ENCODE measurements at places on chromosomes 11 and 22.

DNA sequence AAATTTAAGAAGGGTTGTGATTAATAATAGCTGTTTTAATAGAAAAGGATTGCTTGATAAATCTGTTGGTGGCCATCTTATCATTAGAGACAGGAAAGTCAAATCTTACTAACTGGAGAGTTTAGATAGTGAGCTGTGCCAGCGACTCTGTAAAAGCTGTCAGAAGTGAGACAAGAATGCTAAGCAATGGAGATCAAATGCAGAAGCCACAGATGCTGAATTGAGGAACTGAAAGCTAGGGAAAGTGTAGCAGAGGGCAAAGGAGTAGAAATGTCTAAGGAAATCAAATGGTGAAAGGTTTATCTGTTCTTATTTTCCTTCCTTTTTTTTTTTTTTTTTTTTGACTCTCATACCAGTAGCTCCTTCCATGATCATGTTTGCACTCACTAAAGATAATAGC is 13.7 kb downstream of the MS4A13 start:
- no peak for DNase-seq

DNA sequence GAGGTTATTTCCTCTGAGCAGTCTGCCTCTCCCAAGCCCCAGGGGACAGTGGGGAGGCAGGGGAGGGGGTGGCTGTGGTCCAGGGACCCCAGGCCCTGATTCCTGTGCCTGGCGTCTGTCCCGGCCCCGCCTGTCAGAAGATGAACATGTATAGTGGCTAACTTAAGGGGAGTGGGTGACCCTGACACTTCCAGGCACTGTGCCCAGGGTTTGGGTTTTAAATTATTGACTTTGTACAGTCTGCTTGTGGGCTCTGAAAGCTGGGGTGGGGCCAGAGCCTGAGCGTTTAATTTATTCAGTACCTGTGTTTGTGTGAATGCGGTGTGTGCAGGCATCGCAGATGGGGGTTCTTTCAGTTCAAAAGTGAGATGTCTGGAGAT is 3.1 kb downstream of the PIM3 start:
- DNase-seq, result no peak

GRCh38 chr22:20436307-20436767 is 1.3 kb downstream of the SCARF2 start:
- DNase-seq, result no peak

- DNase-seq, result no peak
Measured at GRCh38 chr11:108734283-108734682, 69.4 kb downstream of the DDX10 start.

DNA sequence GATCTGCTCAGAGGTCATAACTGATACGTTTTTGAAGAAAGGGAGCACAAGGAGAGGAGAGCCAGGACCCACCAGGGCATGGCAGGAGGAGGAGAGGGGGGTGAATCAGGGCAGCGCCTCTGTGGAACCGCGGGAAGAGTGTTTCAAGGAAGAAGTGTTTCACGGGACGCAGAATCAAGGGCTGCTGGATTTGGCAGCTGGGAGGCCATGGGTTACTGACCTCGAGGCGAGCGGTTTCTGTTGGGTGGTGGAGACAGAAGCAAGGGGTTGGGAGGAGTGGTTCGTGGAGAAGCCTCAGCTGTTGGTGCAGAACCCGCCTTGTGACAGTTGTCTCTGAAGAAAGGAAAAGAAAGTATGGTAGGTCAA is 13.1 kb downstream of the VPS26B start:
- DNase-seq, result no peak

DNA sequence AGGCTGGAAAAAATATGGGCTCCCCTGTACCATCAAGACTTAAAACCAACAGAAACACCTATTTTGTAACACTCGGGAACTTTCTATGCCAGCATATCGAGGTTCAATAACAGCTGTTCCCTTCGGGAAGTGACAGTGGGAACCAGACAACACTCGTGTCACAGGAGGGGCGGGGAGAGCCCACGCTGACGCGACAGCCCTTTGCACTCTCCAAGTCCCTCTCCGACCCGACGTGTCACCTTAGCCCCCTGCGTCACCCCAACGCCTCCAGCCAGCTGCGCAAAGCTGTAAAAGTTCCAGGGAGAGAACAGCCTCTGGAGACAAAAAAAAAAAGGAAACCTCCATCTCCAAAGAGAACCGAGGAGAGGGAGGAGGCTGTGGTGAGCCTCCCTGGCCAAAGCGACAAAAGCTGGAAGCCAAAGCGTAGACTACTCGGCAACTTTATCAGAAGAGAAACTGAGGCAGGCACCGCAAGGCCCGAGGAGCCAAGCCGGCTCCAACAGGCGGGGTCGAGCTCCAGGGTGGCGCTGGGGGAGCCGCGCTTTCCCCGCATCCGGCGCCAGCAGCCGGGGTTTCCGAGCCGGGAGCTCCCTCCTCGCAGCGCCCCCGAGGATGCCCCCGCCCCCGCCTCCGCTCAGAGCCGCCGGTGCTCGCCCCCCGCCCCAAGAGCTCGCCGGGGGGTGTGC is 751 bp downstream of the ARFGAP3 start:
- peak; percentile 20 for DNase-seq

DNA sequence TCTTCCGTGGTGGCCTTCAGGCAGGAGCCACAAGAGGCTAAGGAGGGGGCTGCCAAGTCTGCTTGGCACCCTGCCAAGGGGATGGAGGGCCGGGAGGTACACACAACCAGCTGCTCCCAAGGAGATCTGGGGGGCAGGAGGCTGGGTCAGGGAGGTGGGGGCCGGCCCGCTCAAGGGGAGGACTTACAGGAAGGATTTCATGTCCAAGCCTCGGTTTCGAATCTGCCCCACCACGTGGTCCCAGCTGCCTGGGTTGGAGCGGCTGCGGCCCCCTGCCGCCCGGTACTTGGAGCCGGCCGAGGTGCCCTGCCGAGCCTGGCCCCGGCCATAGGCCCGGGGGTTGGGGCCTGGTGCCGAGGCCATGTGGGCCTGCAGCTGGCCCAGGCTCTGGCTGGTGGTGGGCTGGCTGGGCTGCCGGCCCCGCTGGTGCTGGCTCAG is 33.5 kb downstream of the LRRC10B start:
- DNase-seq, result no peak

DNA sequence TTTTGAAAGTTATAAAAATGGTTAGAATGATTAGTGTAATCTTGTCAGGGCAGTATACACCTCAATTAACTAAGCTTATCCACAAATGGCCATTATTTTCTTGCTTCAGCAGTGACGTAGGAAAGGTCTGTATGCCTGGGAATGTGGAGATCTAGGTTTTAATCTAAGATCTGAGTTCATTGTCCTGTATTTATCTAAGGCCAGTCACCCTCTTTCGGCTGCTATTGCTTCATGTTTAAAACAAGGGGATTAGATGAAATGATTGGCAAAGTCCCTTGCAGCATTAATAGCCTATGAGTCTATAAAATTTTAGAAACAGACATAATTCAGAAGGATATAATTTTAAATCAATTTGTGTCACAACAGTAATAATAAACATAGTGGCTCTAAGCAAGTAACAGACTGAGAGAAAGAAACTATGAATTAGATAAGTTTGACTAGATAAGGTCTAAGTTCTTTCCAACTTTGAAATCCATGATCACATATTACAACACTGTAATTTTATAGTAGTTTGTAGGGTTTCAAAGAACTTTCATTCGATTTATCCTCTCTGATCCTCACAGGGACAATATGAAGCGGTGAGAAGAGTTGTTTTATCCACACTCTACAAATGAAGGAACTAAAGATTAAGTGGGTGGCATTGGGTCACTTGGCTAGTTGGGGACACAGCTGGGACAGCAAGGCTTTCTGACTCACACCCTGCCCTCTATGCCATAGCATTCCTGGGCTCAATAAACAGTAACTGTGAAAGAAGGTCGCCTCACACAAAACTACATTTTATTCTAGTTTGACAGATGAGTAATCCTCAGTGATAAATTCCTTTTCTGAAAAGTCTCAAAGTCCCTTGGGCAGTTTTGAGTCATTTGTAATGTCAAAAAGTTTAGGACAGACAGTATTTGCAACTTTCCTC is 60.6 kb upstream of the RDX start:
- no peak for DNase-seq

DNA sequence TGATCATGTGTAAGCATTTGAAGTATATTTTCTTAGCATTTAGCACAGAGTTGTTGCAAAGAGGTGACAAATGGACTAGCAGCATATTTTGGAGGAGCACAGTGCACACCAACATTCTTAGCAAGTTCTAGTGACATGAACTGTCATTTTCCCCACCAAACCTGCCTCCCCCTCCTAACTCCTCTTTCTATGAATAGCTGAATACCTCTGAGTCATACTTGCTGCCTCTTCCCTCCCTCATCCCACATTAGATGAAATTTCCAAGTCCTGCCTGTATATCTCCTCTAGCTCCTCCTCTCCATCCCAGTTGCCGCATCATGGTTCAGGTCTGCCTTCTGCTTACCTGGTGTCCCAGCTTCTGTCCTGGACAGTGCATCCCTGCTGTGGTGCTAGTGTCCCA is 7.2 kb downstream of the OSBP2 start:
- no peak for DNase-seq

DNA sequence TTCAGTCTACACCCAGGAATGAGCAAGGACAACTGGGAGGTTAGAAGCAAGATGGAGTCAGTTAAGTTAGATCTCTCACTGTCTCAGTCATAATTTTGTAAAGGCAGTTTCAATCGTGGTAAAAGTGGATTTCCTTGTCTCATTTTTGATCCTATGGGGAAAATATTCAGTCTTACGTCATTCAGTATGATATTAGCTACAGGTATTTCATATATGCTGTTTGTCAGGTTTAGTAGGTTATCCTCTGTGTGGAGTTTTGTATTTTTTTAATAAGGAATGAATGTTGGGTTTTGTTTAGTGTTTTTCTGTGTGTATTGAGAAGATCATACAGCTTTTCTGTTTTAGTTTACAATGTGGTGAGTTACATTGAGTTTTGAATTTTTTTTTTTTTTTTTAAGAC is 11.8 kb downstream of the SPECC1L start:
- no peak for DNase-seq

GRCh38 chr11:7603031-7603781 is 70.1 kb downstream of the CYB5R2 start:
- DNase-seq, result no peak

DNA sequence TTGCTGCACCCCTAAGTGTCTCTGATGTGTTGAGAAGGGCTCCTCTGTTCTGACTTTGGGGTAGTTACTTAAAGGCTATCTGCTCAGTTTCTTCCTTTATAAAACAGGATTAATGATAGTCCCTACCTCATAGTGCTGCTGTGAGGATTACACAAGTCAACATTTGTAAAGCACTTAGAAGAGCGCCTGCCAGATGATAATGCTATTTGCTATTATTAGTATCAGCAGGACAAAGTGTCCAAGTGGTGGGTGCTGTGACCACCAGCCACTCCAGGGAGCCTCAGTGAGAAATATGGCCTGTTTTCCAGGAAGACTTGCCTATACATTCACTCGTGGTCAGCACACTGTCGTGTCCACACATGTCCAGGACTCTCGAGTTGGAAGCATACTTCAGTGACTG is 16.2 kb downstream of the POU2F3 start:
- no peak for DNase-seq

DNA sequence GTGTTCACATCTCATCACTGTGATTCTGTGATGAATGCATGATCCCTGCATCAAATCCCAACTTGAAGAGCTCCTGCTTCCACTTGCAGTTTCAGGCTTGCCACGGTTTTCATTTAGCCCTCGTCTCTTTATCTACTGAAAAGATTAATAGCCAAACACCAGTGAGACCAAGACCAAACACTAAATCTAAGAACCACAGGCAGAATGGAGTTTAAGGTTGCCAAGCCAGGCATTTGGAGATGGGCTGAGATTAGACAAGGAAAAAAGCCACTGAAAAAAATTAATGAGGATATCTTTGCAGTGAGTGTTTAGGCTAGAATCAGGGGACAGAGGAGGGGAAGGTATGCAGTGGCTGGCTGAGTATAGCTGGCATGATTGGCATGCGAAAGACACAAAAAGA is 227.2 kb upstream of the BLID start:
- DNase-seq, result no peak

GRCh38 chr11:85475660-85476517 is 151.3 kb downstream of the DLG2 start:
- no peak for DNase-seq

GRCh38 chr11:35045236-35045820 is 93.6 kb upstream of the CD44 start:
- DNase-seq, result no peak

DNA sequence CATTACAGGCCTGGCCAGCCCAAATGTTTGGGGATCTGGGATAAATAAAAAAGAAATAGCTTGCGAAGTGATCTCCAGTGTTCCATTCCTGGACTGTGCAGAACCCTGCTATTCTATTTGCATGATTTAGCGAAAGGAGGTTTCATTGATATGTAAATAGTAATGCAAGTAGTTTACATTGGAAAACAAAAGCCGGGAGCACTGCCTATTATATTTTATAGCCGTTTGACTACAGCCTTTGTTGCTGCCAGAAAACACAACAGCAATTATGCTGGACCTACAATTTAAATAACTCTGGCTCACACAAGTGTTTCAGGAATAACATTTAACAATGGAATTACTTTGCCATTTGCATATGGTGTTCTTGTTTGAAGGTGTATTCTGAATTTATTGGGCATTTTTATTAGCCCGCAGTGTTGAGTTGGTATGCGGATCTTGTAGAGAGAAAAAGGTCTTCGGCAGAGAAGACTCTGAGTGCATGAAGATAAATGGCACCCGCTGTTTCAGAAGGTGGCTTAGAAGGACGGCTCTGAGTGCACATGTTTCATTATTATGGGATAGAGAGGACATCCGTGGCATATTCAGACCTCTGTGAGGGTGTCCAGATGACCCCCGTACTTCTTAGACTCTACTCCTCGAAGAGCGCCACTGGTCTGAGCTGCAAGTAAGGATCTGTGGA is 315.0 kb downstream of the BRD1 start:
- no peak for DNase-seq

DNA sequence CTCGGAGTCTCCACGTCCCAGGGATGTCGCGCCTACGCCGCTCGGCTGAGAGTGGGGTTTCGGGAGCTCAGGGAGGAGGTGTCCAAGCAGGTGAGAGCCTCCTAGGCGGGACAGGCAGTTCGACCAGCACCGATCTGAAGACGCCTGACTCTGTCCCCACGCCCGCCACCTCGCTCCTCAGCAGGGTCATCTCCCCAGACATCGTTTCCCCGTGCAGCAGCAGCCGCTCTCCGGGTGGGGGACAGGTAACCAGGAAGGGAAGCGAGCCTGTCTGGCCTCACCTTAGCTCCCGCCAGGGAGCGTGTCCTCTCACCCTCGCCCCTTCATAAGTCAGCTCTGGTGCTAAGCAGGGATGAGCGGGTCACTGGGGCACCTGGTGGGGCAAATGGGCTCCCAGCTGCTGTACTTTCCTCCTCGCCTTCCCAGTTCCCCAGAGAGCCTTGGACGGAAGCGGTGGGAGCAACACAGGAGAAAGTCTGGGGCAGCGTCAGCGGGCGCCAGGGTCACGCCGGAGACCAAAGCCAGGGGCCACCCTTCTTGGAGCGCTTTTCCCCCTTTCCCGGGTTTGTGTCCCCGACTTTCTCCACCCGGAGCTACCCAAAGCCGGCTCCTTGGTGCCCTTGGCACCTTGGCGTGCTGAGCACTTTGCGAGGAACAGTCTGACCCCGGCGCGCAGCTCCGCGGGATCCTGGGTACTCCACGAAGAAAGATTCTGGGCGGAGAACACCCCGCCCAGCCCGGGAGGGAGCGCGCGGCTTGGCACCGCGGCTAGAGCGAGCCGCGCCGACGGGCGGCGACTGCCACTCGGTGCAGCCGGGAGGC is 1.6 kb downstream of the SPON1 start:
- no peak for DNase-seq

All from activated naive CD8-positive, alpha-beta T cell treated with anti-CD3 and anti-CD28 coated beads, Interleukin-2, amount 50 U/mL, for 16 hours (primary cell).